ENCODE measurements at places on chromosomes 2 and 18.

- DNase-seq = peak; percentile 77
Measured at GRCh38 chr2:113890253-113891235, 655 bp downstream of the ACTR3 start.

DNA sequence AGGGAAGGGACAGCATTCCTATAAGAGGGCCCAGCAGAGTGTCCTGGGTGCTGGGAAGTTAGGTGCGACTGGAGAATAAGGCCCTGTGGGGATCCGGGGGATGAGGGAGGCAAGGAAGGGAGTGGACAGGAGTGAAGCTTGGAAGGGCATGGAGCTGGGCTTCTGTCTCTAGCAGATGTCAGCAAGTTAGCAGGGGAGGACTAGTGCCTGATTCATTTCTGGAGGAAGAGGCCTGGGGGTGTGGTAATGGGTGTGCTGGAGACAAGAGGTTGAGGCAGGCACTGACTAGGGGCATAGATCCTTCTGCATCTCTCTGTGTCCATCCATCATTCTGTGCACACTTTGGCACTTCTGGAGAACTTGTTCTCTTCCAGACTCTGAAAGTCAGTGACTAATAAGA is 134.7 kb downstream of the ACOXL start:
- DNase-seq = no peak

GRCh38 chr2:150784389-150784788 is 296.9 kb upstream of the RND3 start:
- DNase-seq = peak; percentile 53

- no peak for DNase-seq
Measured at GRCh38 chr2:221318376-221319130, 253.6 kb downstream of the EPHA4 start.

- DNase-seq = no peak
Measured at GRCh38 chr2:240575101-240575965, 7.0 kb downstream of the RNPEPL1 start.

- no peak for DNase-seq
Measured at GRCh38 chr2:124646166-124646815, 621.2 kb downstream of the CNTNAP5 start.

DNA sequence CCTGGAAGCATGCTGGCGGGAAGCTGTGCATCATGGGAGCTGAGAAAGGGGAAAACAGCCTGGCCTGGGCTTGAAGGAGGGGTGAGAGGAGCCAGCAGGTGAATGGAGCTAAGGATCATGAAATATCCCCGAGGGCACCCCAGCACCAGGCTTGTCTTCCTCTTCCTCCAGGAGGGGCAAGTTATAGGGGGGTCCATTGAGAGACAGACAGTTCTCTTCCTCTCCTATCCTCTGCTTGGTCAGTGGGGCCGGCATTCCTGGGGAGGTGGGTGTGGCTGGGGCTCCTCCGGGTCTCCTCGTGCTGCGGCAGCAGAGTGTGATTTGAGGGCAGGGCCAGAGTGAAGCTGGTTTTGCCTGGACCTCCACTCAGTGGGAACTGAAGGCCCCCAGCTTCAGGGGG is 78.9 kb downstream of the LIPG start:
- no peak for DNase-seq

GRCh38 chr18:54871231-54871630 is 43.0 kb downstream of the RAB27B start:
- DNase-seq = no peak

DNA sequence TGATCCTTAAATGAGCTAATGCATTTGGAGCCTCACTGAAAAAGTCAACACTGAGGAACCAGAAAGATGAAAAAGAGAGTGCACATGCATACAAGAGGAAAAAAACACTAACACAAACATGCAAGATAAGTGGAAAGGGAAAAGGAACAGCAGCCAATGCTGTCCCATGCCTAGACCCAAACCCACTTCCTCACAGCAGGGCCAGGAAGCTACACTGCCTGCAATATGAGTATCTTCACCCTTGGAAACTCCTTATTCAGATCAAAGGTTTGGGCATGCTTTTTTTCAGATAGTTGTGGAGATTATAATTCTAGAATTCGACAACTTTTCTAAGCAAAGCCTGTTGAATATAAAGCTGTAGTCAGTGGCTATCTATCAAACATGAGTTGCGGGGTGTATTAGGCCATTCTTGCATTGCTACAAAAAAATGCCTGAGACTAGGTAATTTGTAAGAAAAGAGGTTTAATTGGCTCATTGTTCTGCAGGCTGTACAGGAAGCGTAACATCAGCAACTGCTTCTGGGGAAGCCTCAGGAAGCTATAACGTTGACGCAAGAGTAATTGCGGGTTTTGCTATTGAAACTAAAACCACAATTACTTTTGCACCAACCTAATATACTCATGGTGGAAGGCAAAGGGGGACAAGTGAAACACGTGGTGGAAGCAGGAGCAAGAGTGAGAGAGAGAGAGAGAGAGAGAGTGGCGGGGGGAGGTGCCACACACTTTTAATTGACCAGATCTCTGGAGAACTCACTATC is 138.2 kb downstream of the MBD2 start:
- DNase-seq = no peak

DNA sequence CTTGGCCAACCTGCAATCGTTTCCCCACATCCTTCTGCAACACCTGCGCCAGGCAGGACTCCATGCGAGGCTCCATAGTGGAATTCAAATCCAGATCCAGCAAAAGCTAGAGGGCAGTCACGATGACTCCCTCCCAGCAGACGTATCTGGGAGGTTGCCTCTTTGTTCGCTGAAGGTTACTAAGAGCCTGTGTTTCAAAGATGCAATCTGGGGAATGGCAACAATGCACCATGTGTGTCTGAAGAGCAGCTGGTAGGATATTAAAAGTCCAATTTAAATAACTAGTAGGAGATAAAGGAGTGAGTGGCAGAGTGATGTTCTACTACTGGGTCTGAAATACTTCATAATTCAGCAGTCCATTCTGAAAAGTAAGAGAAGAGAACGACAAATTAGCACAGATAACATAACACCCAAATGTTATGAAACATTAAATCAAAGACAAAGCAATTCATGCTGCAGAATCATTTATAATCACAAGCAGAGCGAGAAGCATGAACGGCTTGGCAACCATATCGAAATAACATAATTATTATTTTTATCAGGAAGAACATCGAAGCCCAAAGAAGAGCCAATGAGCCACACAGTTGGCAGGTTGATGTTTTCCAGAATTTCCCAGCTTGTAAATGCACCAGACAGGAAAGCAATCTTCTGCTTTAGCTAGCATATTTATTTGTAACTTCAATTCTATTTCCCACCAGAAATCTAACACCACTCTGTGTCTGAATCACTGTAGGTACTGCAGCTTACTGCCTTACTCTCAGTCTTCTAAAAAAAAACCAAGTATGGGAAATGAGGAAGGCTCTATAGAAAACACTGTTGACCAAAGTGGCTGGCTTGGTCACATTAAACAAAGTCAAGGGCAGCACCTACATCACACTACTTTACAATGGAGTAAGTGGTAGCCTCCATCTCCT is 43.2 kb downstream of the CLASP1 start:
- DNase-seq = no peak

- no peak for DNase-seq
Measured at GRCh38 chr18:79554321-79554720, 125.3 kb upstream of the CTDP1 start.

DNA sequence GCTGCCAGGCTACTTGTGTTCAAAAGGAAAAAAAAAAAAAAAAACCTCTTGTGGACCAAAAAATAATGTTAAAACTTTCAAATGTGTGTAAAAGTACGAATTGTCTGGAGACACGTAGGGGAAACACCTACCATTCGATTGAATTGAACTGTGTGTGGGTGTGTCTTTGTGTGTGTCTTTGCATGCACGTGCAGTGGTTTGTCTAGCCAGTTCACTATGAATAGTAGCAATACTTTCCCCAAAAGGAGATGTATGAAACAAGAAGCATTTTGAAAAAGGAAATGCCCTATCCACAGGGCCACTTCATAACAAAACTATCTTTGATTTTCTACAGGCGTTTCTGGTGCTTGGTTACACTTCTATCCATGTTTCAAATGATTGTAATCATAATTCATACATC is 186.8 kb downstream of the RPRM start:
- DNase-seq = no peak

DNA sequence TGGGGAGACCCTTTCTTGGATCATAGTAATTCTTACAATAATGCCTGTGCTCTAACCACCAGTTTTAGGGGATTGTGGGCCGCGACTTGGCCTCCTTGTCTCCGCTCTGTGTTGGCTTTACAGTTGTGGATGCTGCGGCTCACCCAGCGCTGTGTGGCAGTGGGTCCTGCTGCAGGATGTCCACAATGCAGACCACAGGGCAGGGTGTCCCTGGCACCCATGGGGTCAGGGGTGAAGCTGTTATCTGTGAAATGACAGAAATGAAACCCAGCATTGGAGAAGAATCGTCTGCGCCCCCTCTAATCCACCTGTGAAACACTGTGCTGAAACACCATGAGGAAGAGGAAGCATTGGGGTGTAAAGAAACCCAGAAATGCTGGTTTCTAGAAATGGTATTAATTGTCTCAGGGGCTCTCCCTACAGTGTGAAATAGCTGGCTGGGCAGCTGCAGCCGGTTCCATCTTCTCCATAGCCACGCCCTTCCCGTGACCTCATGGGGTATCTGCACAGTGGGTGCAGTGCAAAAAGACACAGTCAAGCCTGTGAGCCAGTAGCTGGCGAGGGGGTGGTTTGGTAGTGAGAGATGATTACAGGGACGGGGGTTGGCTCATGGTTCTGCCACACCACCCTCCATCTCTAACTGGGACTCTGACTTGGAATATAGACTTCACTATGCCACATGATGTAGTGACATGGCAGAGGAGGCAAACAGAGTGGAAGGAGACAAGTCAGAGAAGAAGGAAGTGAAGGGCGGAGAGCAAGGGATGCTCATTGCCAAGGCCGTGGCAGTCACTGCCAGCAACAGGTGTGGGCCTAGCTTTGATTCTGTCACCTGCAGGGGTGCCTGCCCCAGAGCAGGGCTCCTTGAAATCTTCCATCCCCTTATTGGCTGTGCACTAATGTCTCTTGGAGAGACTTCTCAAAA is 16.2 kb downstream of the INPP4A start:
- DNase-seq = no peak

DNA sequence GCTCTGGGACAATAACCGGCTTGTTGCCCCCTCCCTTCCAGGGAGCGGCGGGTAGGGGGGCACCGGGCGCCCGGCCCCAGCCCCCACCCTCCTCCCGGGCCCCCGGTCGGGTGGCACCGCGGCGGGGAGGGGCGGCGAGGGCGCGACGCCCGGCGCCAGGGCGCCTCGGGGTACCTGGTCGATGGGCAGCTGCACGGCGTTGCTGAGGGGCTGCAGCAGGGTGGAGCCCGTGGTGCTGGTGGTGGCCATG is 193 bp downstream of the MBOAT2 start:
- no peak for DNase-seq

GRCh38 chr2:69469784-69470183 is 32.5 kb upstream of the NFU1 start:
- peak; percentile 58 for DNase-seq

- DNase-seq = no peak
Measured at GRCh38 chr2:189579585-189580186, 900 bp downstream of the SLC40A1 start.

- peak; percentile 30 for DNase-seq
Measured at GRCh38 chr2:147273106-147273505, 571.7 kb upstream of the ACVR2A start.

GRCh38 chr2:24374301-24374700 is 14.0 kb upstream of the ITSN2 start:
- no peak for DNase-seq

GRCh38 chr2:197256021-197256420 is 54.6 kb downstream of the ANKRD44 start:
- no peak for DNase-seq

DNA sequence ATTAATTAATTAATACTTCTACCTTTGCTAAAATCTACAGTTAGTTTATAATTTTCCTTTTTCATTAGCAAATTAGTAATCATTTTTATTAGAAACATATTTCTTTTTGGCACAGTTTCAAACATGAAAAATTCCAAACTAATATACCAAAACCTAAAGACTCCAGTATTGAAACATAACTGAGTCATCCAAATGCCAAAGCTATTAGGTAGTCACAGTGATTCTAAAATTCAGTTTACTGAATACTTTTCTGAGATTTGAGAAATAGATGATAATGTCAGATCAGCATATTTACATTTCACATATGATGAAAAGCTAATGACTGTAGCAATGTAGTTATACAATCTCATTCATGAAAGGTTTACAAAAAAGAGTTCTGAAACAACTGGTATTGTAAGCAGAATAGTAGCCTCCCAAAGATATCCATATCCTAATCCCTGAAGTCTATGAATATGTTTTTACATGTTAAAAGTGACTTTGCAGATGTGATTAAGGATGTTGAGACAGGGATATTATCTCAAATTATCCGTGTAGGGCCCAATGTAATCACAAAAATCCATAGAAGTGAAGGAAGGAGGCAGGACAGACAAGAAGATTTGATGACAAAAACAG is 680.2 kb upstream of the CHAC2 start:
- DNase-seq = no peak

GRCh38 chr2:29714333-29714732 is 207.1 kb downstream of the ALK start:
- no peak for DNase-seq

- no peak for DNase-seq
Measured at GRCh38 chr18:77359561-77360314, 110.1 kb downstream of the GALR1 start.

- DNase-seq = no peak
Measured at GRCh38 chr18:54215069-54215468, 9.4 kb downstream of the MBD2 start.

DNA sequence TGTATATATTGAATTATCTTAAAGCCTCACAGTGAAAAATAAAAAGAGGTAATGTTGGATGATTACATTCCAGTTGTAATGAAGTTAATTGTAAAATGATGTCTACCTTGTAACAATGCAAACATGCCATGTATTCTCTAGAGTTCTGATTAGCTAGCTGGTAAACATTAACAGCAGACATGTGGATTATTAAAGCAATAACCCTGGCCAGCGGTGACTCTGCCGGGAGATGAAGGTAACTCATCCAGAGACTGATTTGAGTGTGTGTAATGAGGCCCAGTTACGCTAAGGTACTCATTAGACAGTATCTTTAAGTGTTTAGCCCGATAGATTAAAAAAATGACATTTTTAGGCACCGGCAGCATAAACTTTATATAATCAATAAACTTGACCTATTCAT is 79.6 kb upstream of the REV1 start:
- no peak for DNase-seq

DNA sequence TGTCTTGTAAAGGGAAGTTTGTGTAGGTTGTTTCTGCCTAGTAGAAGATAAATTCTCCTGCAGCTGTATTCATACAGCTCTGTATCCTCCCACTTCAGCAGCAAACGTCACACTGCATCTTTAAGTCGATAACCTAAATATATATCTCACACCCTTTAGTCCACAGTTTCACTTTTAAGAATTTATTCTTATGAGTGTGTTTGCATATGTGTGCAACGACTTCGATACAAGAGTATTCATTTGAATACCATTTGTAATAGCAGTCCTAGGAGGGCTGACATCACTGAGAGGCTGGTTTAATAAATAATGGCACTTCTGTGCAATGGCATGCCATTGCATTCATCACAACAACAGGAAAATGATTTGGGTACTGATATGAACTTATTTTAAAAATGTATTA is 63.8 kb upstream of the MSH6 start:
- no peak for DNase-seq

- DNase-seq = no peak
Measured at GRCh38 chr2:63700271-63700670, 111.5 kb downstream of the MDH1 start.

GRCh38 chr18:29123706-29124530 is 947.0 kb upstream of the CDH2 start:
- peak; percentile 35 for DNase-seq

GRCh38 chr2:231278868-231279267 is 80.4 kb downstream of the ARMC9 start:
- DNase-seq = no peak

Measured in mesendoderm (in vitro differentiated cells).